Placental pericyte (primary cell): ENCODE measurements at places on chromosomes 3 and 15. TPM values are rescaled to one million over a fixed set of nuclear protein-coding genes. Genes with fewer than 3 reads are reported as not detected.

NFKBIZ gene
- total RNA-seq = 90.3 and 165 TPM in 2 replicates

EIF4E3 gene
- 0.72 and 1.8 TPM in 2 replicates for total RNA-seq

GP9 gene
- total RNA-seq = not detected in 2 replicates

VPS8 gene
- 51.9 and 61.8 TPM in 2 replicates for total RNA-seq

SAMD7 gene
- total RNA-seq = not detected in 2 replicates

SLC24A5 gene
- not detected in 2 replicates for total RNA-seq

THBS1 gene
- total RNA-seq = 365 and 5,606 TPM in 2 replicates
